ENCODE measurements at places on chromosomes 16 and 17.

DNA sequence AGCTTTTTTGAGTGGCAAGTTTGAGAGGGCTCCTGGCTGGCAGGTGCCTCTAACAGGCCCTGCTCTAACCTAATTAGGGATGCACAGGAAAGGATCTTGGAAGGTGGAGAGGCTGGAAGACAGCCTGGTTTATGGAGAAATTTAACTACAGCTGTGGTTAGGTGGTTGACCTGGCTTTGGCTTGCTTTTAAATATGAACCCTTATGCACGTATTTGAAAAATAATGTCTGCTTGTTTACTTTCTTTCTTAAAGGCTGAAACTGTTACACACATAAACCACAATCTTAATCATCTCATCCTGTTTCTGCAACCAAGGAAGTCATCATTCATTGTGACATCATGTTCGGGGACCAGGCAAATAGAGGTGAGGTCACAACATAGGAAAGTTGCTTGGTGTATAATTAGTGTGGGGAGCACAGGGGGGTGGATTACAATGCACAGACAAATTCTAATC is 23.1 kb upstream of the DHRS13 start:
- DNase-seq: peak; percentile 49

DNA sequence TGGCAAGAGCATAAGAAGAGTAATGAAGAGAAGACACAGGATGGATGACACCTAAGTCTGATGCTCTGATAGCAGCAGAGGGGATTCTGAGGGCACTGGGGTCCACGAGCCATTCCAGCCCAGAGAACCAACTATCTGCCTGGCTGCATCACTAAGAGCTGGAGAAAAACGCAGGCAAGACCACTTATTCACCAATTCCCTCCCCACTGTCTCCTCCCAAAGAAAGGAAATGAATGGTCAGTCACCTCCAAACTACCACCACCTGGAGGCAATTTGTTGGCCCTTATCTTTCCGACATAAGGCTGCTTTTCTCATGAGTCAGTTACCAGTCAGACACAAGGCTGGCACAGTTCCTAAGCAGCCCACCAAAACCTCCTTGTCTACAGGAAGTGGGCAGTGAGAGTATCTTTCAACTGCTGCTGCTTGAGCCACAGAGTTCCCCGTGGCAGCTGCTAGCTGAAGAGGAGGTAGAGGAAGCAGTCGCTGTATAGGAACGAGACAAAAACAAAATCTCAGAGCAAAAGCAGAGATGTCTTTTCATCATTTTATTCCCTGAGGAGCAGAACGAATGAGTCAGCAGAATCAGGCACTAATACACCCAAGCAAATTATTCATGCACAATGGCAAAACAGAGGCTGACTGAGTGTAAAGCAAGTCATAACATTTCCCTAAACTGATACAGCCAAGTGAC is 111.1 kb downstream of the SMG6 start:
- DNase-seq: no peak

DNA sequence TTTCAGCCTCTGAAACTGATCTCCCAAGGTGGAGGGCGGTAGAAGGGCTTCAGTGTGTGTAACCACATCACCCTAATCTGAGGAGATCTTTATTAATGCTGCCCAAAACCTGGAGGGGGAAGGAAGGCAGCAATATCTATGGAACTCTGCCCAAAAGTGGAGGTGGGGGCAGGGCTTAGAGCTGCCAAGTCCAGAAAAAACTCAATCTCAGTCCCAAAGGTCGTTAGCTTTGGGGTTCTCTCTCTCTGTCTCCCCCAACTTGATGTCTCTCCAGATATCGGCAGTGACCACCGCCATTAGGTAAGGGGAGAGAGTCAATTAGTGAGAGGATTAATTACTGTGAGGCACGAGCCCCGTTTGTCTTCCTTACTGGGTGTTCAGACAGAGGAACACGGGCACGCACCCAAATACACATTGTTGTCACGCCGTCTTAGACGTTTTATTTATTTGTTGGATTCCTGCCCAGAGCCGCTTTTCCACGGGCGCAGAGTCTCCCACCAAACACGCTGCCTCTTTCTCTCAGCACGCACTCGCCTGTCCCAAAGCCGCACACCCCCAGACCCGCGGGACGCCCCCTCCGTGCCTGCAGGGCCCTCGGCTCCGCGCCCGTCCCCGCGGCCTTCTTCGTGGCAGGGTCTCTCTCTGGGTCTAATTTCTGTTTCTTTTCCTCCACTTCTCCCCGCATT is 5.4 kb upstream of the LHX1 start:
- no peak for DNase-seq

- DNase-seq: no peak
These were observed 28.7 kb upstream of the ABCA6 start for GRCh38 chr17:69170377-69170776.

DNA sequence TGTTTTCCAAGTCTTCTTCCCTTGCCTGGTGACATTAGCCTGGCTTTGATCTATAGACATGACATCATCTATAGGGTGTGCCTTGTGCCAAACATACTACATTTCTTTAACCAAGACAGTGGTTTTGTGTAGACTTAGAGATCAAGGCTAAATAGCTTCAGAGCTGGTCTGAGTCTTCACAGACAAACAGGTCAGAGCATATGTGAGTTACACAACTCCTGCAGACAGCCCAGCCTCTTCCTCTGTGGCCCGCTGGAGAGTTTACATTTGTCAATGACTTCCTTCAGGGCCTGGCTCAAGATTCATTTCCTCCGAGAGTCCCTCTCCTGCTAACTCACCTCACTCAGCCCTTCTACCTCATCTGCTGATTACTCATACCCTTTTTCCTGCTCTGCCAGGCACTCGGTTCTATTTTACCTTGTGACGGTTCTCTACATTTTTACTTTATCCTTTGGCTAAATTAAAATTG is 73.1 kb upstream of the TANC2 start:
- peak; percentile 51 for DNase-seq

Data from AG04449 (cell line).